ENCODE measurements at places on chromosomes 13 and 19.

- DNase-seq = no peak
Measured at GRCh38 chr13:48574041-48574796, 41.3 kb upstream of the RCBTB2 start.

- DNase-seq = peak; percentile 35
Measured at GRCh38 chr19:17686023-17686521, 2.1 kb downstream of the UNC13A start.

- DNase-seq = no peak
Measured at GRCh38 chr13:24627946-24628345, 52.3 kb upstream of the ATP12A start.

DNA sequence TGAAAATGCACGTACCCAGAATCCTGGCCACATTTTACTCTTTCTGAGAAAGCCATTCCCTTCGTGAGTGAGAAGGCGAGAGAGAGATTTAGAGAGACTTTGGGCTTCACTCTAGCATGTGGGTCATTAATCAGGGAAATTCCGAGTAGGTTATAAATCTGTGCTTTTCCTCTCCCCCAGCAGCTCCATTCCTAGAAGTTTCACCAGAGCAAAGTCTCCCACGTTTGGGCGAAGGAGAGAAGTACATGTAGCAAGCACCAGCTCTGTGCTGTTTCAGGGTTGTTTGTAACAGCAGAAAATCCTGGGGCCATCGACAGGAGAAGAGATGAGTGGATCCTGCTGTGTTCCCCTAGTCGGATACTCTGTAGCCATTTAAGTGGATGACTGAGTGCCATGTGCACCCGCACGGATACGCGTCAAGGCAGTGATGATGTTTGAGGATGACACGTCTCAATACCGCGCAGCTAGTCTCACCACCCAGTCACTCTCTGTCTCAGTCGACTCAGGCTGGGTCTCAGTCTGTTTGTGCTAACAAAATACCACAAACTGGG, 131.8 kb upstream of the PEG3 start:
- no peak for DNase-seq

DNA sequence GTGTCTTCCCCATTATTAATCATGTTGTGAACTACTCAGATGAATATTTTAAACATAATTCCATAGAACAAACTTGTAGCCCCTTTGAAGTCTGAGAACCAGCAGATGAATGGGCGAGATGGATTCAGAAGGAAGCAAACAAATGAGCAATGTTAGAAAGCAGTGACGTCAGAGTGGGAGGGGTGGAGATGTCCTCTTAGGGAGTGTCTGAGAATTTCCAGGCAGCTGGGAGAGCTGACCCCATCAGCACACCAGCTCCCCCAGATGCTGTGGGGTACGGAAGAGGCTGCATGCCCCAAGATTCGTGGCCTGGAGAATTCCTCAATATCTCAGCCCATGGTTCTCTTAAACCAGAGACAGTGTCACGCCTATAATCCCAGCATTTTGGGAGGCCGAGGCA, 68.6 kb downstream of the DPF1 start:
- DNase-seq = no peak

DNA sequence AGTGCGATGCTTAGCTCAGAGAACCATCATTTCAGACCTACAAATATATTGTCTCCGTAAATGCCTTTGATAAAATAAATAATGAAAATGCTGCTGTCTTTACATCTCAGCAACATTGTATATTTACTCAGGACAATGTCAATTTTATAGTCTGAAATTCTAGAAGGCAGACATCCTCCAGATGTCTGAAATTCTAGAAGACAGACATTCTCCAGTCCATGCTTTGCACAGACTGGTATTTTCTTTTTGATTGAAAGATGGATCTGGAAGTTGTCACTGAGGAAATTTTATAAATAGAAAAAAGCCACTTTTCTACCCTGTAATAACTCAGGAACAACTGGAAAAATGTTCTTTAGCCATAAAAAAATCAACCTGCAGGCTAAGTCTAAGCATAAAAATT, 2293.3 kb downstream of the PCDH9 start:
- DNase-seq = no peak

GRCh38 chr13:66077132-66077689, 1152.9 kb downstream of the PCDH9 start:
- DNase-seq = no peak

DNA sequence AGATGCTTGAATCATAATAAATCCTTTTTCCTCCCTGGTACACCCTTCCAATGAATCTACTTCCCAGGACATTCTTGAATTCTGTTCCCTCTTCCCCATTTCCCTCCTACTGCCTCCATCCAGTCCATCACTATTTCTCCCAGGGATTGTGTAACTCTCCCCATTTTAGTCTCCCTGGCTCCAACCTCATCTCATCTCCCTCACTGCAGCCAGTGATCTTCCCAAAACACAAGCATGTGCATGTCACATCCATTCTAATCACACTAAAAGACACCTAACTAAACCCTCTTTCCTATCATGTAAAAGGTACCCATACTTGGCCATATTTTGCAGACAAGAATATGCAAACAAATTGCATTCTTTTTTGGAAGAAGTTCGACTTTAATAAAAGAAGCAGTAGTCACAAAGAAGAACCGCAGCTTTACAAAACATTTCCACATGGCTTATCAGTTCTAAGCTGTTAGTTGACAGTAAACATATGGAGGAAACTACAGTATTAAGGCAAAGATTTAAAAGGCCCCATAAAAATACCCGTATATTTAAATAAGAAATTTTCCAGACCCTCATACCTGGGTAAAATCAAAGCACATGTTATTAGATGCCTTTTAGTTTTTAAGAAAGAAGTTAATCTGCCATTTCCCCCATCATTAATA, 111.0 kb downstream of the KCTD12 start:
- peak; percentile 95 for DNase-seq

GRCh38 chr13:110743687-110744086, 30.2 kb downstream of the ING1 start:
- DNase-seq = no peak

DNA sequence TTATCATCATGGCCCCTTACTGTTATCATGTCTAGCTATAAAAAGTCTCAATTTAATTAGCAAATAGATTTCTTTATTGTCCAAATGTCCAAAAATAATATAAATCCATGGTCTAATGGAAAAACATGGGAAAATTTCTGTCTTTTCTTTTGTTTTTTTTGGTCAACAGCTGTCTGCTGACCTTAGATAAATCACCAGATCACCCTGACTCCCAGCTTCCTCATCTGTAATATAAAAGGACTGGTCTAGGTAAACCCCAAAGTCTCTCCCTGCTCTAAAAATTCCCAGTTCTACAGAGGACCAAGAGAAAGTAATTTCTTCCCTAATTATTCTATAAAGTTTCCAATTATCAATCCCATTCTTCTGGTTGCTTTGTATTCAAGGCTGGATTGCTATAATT, 30.7 kb upstream of the RCBTB2 start:
- DNase-seq = no peak

DNA sequence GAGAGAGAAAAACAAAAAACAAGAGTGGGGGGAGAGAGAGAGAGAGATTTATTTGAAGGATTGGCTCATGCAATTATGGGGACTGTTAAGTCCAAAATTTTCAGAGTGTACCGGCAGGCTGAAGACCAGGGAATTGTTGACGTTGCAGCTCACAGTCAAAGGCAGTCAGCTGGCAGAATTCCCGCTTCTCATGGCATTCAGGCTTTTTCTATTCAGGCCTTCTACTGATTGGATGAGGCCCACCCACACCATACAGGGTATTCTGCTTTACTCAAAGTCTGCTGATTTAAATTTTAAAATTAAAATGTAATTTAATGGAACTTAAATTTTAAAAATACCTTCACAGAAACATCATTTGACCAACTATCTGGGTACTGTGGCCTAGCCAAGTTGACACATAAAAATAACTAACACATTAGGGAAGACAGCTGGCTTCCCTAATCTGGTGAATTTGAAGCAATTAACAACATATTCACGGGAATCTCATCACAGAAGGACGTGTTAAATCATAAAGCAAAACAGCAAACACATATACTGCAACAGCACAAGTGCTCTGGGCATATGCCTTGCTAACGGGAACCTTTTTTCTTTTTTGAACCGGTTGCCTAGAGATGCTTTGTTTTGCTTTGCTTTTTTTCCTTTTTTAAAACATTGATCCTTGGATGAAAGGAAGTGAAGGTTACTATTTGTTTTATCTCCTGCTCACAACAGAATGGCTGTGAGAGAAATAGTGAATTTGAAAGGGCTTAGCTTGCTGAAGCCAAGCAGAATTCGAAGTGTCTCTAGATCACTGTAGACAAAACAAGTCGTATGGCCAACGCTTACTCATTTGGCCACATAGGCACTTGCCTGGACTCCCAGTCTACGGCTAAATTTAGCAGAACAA, 505.1 kb downstream of the IRS2 start:
- DNase-seq = no peak

GRCh38 chr19:31560086-31561060, 211.1 kb upstream of the TSHZ3 start:
- no peak for DNase-seq

GRCh38 chr19:48858984-48859710, 9.3 kb downstream of the PLEKHA4 start:
- no peak for DNase-seq

- no peak for DNase-seq
Measured at GRCh38 chr19:13328241-13328640, 178.0 kb downstream of the IER2 start.

GRCh38 chr13:79289571-79289970, 116.5 kb downstream of the RBM26 start:
- no peak for DNase-seq

- DNase-seq = no peak
Measured at GRCh38 chr13:20069956-20070355, 90.9 kb downstream of the GJA3 start.

- peak; percentile 98 for DNase-seq
Measured at GRCh38 chr19:5903624-5904351, at the start of gene NDUFA11. Gene NDUFA11 (minus strand): TSS chr19:5903790. CDS start chr19:5903708, 82 bp downstream.

- no peak for DNase-seq
Measured at GRCh38 chr13:27289011-27289665, 18.5 kb downstream of the RASL11A start.

DNA sequence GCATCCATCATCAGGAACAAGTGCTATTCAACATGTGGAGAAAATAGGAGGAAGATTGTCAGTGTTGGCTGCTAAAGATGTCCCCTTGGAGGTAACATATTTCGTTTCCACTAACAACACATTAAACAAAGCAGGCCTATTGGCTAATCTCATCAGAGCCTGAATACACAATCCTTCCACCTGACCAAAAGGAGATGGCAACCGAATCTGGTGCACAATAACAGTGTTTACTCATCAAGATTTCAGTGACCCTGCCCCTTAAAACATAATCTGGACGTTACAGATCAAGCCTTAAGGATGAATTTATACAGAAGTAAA, 582.5 kb downstream of the EFNB2 start:
- no peak for DNase-seq

DNA sequence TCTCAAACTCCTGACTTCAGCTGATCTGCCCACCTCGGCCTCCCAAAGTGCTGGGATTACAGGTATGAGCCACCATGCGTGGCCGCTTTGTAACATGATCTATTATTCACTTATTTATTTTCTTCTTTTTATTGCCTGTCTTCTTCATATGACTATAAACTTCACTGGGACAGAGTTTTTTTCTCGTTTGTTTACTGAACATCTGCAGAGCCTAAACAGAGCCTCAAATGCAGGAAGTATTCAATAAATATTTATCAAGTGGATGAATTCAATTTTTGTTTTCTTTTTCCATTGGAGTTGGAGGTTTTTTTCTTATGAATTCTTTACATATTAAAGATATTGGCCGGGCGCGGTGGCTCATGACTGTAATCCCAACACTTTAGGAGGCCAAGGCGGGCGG, 54.7 kb downstream of the SKA3 start:
- no peak for DNase-seq

DNA sequence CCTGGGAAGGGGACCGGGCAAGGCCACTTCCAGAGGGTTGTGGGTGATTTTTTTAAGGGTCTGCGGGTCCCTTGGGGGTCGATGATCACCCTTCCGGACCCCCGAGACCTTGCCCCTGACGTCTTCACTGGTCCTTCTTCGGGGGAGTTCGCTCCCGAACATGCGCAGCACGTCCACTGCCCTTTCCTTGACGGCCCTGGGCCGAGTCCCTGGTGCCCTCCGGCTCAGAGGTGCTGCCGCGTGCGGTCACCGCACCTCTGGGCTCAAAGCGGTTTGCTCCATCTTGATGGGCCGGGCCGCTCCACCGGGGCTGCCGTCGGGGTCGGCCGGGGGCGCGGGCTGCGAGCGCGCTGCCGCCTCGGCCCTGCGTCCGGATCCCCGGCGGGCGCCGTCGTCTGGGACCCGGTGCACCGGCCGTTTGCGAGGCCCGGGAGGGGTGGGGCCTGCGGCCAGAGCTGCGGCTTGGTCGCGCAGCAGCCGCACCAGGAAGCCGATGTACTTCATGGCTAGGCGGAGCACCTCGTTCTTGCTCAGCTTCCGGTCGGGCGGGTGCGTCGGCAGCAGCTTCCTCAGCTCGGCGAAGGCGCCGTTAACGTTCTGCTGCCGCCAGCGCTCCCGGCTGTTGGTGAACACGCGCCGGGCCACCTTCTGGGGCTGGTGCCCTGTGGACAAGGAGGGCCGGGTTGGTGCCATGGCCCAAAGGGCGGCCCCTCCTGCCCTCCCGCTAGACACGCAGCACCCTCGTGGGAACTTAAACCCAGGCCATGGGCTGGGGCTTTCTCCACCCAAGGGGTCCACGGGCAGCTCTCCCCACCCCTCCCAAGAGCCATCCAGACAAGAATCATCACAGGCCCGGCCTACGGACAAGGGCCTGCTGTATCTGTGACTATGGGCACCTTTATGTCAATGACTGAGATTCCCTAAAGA, 3.3 kb downstream of the LYL1 start:
- DNase-seq = peak; percentile 70

- peak; percentile 49 for DNase-seq
Measured at GRCh38 chr19:49017666-49018351, 918 bp upstream of the LHB start.

DNA sequence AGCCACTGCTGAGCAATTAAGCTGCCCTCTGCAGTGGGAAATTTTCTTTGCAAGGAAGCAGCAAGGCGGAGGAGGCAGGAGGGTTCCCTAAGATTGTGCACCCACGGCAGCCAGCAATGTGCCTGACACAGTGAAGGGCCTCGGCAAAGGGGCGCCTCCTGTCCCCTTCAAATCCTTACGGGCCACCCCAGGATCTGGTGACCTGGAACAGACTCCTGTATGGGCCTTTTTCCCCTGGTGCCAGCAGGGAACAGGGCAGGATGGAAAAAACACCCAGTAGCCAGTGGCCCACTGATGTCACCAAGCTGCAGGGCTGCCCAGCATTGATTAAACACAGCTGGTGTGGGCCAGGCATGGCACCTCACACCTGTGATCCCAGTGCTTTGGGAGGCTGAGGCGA, 86.7 kb downstream of the GNG7 start:
- DNase-seq = no peak

- no peak for DNase-seq
Measured at GRCh38 chr19:10763828-10764339, 46.0 kb downstream of the DNM2 start.

DNA sequence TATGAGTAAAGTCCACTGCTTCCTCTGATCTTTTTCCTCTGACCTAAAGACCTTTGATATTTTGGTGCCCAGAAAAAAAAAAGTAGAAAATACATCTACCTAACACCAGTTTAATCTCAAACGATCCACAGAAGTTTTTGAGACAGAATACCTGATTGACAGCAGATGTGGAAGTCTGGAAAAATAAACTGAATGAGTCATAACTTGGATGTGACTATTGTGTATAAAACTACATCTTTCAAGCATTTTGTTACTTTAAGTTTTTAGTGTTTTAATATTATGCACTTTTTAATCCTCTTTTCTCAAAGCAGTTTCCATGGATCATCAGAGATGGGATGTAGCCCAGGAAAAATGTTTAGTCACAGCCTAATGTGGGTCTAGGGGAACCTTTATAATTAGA, 216.1 kb downstream of the SLITRK1 start:
- DNase-seq = no peak

- no peak for DNase-seq
Measured at GRCh38 chr13:28805193-28805819, 14.8 kb upstream of the MTUS2 start.

Measured in lung (tissue), 17 donors.